Esophagus squamous epithelium (tissue), 5 donors: ENCODE measurements at places on chromosomes 12 and 14.

DNA sequence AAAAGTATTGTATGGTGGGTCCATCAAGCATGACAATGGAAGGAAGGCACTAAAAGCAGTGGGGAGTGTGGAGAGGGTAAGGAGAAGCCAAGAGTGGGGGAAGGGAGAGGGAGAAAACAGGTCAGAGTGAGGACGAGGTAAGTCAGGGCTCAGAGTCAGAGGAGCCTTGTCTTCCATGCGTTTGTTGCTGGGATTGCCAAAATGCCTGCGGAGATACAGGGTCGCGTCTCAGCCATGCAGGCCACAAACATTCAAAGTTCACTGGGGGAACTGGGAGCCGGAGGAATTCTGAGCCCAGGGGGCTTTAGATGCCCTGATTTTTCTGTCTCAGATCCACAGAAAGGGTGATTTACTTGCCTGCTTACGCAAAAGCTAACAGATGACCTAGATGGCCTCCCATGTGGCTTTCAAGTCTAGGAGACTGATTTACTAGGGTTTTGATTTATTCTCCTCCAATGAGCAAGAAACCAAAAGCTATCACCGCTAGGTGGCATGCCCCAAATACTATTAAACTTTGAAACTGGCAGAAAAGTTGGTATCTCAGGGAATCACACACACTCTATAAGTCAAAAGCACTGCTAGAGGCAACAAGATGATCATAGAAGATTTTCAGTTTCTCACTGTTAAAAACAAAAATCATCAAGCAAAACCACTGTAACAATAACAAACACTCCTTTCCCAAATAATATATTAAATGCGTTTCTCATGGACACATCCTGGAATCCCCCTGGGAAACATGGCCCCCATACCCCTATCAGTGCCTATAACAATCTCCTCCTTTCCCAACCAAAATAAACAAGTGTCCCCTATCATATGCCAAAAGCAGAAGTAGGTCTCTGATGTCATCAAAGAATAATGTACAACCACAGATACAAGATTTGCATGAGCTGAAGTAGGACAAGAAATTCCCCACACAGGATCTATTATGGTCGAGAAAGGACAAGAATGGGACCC, 26.6 kb upstream of the MDM1 start:
- DNase-seq = no peak

GRCh38 chr14:80223696-80224465, 12.6 kb upstream of the DIO2 start:
- no peak for DNase-seq

DNA sequence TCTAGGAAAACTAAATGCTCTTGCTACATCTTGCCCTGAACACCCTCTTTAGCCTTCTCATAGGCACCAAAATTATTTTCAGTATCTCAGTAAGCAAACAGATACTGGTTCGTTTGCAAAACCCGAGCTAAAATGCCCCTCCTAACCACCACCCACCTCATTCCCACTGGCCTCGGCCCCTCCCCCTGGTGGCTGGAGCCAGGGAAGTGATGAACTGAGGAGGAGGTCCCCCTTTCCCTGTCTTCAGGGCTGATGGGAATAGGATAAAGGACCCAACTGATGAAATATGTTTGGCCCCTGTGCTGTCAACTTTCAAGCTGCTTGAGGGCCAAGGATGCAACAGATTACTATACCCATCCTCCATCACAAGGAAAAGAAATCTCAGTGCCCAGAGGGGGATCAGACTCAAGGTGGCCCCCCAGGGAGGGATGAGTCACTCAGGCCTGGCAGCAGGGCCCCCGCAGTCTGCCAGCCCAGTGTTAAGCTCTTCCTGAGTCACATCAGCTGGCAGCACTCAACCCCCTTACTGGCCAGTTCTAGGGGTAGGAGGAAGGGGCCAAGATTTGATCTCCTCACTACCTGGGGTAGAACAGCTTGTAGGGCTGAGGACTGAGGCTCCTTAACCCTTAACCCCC, 1.7 kb downstream of the ANKRD52 start:
- no peak for DNase-seq

- no peak for DNase-seq
Measured at GRCh38 chr12:104463368-104463767, 6.6 kb downstream of the CHST11 start.

- no peak for DNase-seq
Measured at GRCh38 chr12:130589540-130590317, 126.4 kb downstream of the RIMBP2 start.

DNA sequence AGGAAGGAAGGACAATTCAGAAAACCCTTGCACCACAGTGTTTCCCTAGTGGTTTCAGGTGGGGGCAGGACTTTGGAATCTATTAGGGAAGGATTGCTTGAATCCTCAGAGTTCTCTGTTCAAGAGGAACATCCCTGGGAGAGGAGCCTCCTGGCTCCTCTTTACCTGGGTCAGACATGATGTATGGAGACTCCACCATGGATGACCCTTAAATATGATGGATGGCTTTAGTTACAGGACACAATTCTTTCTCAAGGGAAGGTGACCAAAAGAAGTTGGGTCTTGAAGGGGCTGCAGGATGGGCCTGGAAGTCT, 396.6 kb downstream of the NRXN3 start:
- no peak for DNase-seq

GRCh38 chr14:50794068-50794645, 36.8 kb downstream of the NIN start:
- no peak for DNase-seq

GRCh38 chr12:65156366-65156841, 13.0 kb upstream of the LEMD3 start:
- DNase-seq = no peak

- DNase-seq = no peak
Measured at GRCh38 chr12:124758266-124759220, 105.1 kb downstream of the SCARB1 start.

DNA sequence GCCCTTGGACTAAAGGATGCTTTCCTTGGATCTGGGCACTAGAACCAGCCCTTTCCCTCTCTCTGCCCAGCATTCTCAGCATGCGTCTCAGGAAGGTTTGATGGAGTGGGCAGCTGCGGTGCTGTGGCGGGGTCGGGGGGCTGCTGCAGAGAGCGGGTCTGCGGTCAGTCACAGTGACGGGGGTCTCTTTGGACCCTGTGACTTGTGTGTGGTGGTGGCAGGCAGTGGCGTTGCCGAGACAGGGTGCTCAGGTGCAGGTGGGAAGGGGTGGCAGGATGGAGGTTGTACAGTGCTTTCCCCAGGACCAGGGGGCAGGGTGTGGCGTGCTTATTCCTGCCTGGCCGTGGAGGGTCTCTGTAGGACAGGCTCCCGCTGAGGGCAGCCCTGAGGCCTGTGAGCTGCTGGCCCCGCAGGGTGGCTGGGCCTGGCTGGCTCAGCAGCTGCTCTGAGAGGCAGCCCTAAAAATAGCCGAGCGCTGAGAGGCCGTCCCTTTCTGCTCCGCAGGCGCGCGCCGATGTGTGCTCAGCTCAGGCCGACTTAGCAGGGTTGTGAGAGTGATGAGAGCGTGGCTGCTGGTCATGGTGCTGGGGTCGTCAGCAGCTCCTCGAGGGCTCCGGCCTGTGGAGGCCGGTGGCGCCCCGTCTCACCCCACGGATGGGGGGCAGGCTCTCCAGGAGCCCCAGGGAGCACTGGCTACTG, 9.7 kb downstream of the PACS2 start:
- DNase-seq = no peak

DNA sequence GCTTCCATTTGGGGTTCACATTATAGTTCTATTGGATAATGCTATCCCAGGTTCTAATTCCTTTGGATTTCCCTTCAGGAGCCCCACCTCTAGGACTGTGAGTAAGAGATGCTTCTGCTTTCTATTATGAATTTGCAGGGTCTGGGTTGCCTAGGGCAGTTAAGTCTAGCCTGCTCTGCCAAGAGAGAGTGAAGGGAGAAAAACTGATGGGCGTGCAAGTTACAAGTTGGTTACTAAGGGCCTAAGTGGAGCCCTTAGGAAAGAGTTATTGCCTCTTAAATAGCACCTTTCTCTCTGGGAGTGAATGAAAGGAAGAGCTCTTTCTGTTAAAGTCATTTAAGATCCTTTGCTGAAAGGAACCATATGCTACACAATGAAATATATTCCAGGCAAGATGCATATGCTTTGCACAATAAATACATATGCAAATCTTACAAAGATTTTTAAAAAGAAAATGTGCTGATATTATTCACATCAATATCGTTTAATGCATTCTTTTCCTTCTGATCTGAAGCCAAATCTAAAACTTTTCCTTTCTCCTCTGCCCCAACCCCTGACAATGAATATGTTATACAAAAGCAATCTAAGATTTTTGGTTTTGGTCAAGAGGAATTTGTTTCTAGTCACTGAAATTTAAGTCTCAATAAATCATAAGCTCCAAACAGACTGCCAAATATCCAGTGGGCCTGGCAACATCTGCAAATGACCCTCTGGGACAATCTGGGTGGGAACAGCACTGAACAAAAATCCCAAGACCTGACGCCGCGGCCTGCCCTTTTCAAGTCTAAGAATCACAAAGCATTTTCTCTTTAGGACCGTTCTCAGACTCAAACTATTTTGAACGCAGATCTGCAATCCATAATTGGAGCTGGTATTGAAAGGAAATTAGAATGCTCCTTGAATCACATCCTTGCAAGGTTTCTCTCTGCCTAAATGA, 586.7 kb downstream of the ETNK1 start:
- DNase-seq = no peak

GRCh38 chr14:92652413-92653151, 95.8 kb downstream of the LGMN start:
- no peak for DNase-seq

- DNase-seq = no peak
Measured at GRCh38 chr12:113665457-113665856, 193.8 kb upstream of the LHX5 start.

- no peak for DNase-seq
Measured at GRCh38 chr14:77625360-77625759, 8.9 kb upstream of the SPTLC2 start.

GRCh38 chr12:130514149-130514551, 176.5 kb downstream of the PIWIL1 start:
- DNase-seq = no peak

- DNase-seq = no peak
Measured at GRCh38 chr14:102868956-102869547, 53.4 kb upstream of the AMN start.

- DNase-seq = no peak
Measured at GRCh38 chr12:45663455-45663854, 66.1 kb upstream of the ARID2 start.

DNA sequence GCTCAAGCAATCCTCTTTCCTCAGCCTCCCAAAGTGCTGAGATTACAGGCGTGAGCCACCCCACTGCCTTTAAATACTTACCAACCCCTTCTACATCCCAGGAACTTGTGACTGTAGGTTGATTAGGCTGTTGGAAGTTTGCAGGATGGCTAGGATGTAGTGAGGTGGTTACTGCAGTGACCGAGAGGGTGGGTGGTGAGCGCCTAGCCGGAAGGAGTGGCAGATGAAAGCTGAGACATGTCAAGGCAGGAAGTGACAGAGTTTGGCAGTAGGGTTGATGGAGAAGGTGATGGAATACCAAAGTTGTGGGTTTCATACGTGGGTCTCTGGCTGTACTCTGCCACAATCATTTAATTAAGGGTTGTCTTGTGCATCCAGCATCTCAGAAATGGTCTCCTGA, 13.5 kb downstream of the B4GALNT3 start:
- no peak for DNase-seq

DNA sequence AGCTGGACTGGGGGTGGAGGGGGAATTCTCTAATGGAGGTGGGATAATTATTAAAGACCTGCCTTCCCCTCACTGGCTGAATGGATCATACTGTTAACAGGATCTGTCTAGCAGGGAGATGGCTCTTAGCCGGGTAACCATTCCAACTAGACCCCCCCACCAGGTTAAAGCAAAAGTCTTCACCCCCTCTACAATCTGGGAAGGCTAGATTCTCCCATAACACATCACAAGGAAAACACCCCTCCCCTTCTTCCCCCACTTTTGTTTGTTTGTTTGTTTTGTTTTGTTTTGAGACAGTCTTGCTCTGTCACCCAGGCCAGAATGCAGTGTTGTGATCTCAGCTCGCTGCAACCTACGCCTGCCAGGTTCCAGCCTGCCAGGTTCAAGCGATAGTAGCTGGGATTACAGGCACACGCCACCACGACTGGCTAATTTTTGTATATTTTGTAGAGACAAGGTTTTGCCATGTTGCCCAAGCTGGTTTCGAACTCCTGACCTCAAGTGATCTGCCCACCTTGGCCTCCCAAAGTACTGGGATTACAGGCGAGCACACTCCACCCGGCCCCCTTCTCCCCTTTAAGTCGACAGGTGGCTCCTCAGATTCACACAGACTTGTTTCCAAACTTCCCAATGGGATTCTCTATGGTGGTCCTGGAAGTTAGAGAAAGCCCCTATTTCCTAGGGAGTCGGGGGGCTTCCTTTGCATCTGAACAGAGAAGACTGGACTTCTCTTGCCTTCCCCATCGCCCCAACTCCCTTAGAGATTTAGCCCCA, 3.5 kb upstream of the BAZ2A start:
- DNase-seq = no peak
